ENCODE measurements at places on chromosomes 1 and 21. TPM values are rescaled to one million over a fixed set of nuclear protein-coding genes. Genes with fewer than 3 reads are reported as not detected.

DNA sequence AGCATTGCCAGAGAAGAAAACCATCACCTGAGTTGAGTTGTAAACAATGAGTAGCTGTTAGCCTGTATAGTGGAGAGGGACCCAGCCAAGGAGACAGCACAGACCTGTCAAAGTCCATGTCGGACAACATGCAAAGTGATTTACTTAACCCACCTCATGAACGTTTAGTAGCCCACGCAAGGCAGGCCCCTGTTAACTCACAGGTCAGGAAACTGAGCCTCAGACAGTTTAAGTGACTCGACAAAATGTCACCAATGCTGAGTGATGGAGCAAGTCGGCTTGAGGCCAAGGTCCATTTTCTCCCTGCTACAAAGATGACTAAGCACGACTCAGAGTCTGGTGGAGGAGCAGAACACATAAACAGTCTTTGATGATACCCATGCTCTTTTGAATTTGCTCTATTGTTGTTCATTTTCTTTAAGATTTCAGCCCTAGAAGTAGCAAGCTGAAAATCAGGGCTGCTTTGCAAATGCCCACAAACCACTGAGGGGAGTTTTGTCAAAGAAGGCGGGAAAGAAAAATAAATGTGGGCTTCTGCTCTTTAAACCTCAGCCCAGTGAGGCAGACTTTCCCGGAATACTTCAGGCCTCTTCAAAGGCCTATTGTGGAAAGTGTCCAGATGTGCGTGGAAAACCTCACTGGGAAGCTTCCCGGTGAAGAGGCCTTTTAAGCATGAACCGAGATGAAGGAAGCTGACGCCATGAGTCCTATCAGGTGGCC, 83.8 kb upstream of the HOOK1 start:
- H3K27me3 ChIP-seq, result no peaks in the 10 kb centered on the region
- H3K36me3 ChIP-seq, result no peaks in the 10 kb centered on the region
- no peak overlapping the region for H3K27ac ChIP-seq
- DNase-seq, result no peak
- H3K4me3 ChIP-seq, result no peak overlapping the region
- no peaks in the 10 kb centered on the region for H3K4me1 ChIP-seq

GRCh38 chr1:216576234-216576937, 146.8 kb downstream of the ESRRG start:
- no peak for DNase-seq
- no peak overlapping the region for H3K27ac ChIP-seq
- no peaks in the 10 kb centered on the region for H3K4me1 ChIP-seq
- H3K4me3 ChIP-seq, result no peak overlapping the region
- H3K27me3 ChIP-seq, result no peaks in the 10 kb centered on the region

DNA sequence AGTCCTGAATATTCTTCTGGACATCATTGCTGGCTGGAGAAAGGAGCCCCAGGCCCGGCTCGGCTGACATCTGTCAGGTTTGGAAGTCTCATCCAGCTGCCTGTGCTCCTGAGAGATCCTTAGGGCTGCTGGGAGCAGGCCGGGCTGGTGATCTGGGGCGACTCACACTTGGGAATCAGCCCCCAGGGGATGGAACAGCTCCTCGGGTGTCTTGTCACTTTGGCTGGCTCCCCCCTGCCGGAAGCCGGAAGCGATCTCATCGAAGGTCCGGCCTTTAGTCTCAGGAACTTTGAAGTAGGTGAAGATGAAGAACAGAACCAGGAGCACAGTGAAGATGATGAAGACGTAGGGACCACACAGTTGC, 31.8 kb downstream of the SLC2A1 start:
- H3K27ac ChIP-seq, result peak overlapping the region; percentile 2
- H3K36me3 ChIP-seq, result peaks cover 47% of the 10 kb centered on the region
- H3K4me1 ChIP-seq, result peaks cover 33% of the 10 kb centered on the region

DNA sequence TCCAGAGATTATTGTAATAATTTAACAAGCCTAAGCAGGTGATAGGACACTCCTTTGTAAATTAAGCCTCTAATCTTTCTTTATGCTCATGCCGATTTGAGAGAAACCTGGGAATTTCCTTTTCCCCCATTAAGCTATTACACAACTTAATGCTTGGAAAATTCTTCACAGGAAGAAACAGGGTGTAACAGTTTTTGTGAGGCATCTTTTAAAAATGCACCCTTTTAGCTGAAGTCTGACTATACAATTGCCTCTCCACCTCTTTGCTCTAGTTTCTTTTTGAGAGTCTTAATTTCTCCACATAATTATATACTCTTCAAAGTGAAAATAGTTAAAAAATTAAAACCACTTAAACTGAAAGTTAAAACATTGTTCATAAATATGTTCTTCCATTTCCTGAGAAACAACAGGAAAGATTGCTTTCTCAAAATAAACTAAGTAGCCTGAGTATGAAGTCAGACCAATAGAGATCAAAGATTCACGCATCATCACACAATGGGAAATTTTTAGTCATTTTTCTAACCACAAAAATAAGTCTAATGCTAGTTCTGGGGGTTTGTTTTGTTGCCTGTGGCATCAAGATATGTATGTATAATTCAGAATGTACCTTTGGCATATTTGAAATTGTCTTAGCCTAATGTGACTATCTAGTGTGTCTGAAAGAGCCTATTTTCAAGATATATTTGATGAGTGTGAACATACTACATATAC, 34.7 kb downstream of the LRRC8D start:
- peaks cover 17% of the 10 kb centered on the region for H3K36me3 ChIP-seq
- peak; percentile 44 for DNase-seq
- H3K4me1 ChIP-seq, result peaks cover 26% of the 10 kb centered on the region
- no peaks in the 10 kb centered on the region for H3K27me3 ChIP-seq

DNA sequence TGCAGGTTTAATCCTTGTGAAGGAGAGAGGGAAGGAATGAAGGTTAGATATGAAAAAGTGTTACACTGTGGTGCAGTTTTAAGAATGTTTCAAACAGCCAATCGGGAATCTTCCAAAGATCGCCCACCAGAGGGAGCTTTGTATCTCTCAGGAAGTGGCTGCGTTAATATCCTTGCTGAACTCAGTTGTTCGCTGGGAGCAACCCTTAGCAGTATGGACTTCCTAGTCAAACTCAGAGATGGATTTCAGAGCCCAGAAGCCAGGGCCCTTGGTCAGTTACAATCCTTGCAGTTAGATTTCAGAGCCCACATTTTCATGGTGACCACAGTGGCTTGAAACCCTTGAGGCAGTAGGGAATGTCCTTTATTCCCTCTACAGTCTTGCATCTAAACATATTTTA, 136.2 kb downstream of the NTNG1 start:
- DNase-seq, result no peak
- no peak overlapping the region for H3K4me3 ChIP-seq
- H3K27ac ChIP-seq, result no peak overlapping the region
- no peaks in the 10 kb centered on the region for H3K36me3 ChIP-seq

GRCh38 chr1:40905061-40905460, 42.9 kb upstream of the CITED4 start:
- H3K4me1 ChIP-seq, result no peaks in the 10 kb centered on the region
- no peak overlapping the region for H3K27ac ChIP-seq
- no peak for DNase-seq

- DNase-seq, result no peak
- no peak overlapping the region for H3K4me3 ChIP-seq
- H3K36me3 ChIP-seq, result no peaks in the 10 kb centered on the region
- H3K27me3 ChIP-seq, result no peaks in the 10 kb centered on the region
- no peaks in the 10 kb centered on the region for H3K4me1 ChIP-seq
- H3K27ac ChIP-seq, result no peak overlapping the region
Measured at GRCh38 chr1:195908121-195908520, 700.1 kb downstream of the KCNT2 start.

DNA sequence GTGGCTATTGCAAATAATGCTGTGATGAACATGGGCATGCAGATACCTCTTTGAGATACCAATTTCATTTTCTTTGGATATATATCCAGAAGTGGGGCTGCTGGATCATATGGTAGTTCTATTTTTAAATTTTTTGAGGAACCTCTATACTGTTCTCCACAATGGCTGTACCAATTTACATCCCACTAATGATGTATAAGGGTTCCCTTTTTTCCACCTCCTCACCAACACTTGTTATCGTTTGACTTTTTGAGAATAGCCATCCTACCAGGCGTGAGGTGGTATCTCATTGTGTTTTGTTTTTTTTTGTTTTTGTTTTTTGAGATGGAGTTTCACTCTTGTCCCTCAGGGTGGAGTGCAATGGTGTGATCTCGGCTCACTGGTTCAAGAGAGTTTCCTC, 6.6 kb upstream of the NUCKS1 start:
- no peaks in the 10 kb centered on the region for H3K36me3 ChIP-seq
- no peak overlapping the region for H3K4me3 ChIP-seq
- H3K4me1 ChIP-seq, result no peaks in the 10 kb centered on the region
- H3K27ac ChIP-seq, result no peak overlapping the region
- no peaks in the 10 kb centered on the region for H3K27me3 ChIP-seq

- DNase-seq, result no peak
- H3K4me3 ChIP-seq, result no peak overlapping the region
- no peak overlapping the region for H3K27ac ChIP-seq
Measured at GRCh38 chr1:109928591-109929111, 18.0 kb downstream of the CSF1 start.

- DNase-seq, result no peak
- peaks cover 7% of the 10 kb centered on the region for H3K36me3 ChIP-seq
- peaks cover 27% of the 10 kb centered on the region for H3K4me1 ChIP-seq
- no peaks in the 10 kb centered on the region for H3K27me3 ChIP-seq
Measured at GRCh38 chr1:77673716-77674355, 8.6 kb downstream of the ZZZ3 start.

DNA sequence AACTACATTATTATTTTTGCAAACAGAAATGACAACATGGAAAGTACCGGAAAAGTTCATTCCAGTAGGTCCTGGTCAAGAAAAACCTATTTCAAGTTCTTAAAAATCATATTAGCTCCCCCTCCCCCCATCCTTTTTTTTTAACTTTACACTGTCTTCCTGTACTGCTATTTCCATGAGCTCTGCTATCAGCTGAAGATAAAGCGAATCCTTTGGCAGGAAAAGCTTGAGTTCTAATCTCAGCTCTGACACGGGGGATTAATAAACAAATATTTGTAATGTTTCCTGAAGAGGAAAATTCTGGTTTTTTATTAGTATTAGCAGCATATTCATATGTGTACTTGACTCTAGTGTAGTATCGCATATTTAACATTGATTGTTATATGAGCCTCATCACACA, 190.7 kb upstream of the ESRRG start:
- no peak overlapping the region for H3K27ac ChIP-seq
- no peak for DNase-seq
- no peak overlapping the region for H3K4me3 ChIP-seq
- no peaks in the 10 kb centered on the region for H3K27me3 ChIP-seq

DNA sequence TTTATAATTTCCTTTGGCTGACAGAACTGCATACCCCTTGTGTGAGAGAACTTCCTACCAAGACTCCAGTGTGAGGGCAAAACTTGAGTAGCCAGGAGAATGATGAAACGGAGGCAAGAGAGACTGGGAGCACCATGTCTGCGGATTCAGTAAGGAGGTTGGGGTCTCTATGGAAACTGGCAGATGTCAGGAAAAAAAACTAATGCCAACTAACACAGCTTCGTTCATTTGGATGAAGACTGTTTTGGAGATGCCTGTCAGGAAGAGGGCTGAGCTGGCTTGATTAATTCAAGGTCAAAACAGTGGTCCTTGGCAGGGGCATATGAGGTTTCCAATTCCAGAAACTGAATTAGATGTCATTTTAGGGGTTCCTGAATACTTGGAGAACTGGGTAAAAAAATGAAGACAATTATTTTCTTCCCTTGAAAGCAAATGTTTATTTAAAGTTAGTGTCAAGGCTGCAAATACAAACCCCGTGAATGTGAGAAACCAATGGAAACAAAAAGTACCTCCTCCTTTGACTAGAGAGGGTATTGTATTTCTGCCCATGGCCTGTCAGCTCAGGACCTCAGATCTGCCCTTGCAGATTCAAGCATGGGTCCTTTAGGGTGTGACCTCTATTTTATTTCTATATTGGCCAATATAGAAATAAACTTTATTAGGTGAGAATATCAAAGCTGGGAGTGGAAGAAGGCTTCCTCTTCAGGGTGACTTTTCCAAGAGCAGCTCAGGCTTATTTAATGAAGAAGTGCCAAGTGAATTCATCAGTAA, 110.5 kb downstream of the MAST2 start:
- H3K27me3 ChIP-seq, result no peaks in the 10 kb centered on the region
- no peaks in the 10 kb centered on the region for H3K4me1 ChIP-seq

GRCh38 chr1:211667065-211667617, 8.3 kb downstream of the NEK2 start:
- no peak overlapping the region for H3K4me3 ChIP-seq
- no peak overlapping the region for H3K27ac ChIP-seq
- no peaks in the 10 kb centered on the region for H3K4me1 ChIP-seq
- no peak for DNase-seq
- no peaks in the 10 kb centered on the region for H3K36me3 ChIP-seq

DNA sequence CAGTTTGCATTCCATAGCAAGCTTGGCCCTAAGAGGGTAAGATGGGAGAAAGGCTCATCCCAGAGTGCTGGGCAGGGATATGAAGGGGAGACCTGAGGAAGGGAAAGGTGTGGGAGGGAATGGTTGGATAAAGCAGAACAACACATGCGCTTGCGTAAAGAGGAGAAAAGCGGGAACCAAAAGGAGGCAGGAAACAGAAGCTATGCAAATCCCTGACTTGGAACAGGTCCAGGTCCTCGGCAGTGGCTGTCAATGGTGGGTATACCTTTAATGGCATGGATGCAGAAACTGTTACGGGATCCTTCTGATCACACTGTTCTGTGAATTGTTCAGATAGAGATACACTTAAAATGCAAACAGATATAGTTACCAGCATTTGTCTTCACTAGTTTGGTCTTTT, 455.6 kb downstream of the SIPA1L2 start:
- no peaks in the 10 kb centered on the region for H3K4me1 ChIP-seq
- no peak overlapping the region for H3K27ac ChIP-seq
- H3K36me3 ChIP-seq, result no peaks in the 10 kb centered on the region
- H3K27me3 ChIP-seq, result peaks cover 4% of the 10 kb centered on the region
- H3K4me3 ChIP-seq, result no peak overlapping the region

LIPI gene
- total RNA-seq, result not detected

HCN3 gene
- total RNA-seq, result 1.5 TPM

USP25 gene
- total RNA-seq, result 64.6 TPM

CLEC20A gene
- not detected for total RNA-seq
